ENCODE measurements at places on chromosomes 12 and 14. TPM values are rescaled to one million over a fixed set of nuclear protein-coding genes. Genes with fewer than 3 reads are reported as not detected.

- H3K4me1 ChIP-seq, result no peaks in the 10 kb centered on the region
- H3K4me3 ChIP-seq, result peak overlapping the region; percentile 97
- peaks cover 58% of the 10 kb centered on the region for H3K27me3 ChIP-seq
- DNase-seq, result peak; percentile 94
- H3K27ac ChIP-seq, result peak overlapping the region; percentile 19
These were observed 1.8 kb upstream of the LRFN5 start for GRCh38 chr14:41604721-41605531.

DNA sequence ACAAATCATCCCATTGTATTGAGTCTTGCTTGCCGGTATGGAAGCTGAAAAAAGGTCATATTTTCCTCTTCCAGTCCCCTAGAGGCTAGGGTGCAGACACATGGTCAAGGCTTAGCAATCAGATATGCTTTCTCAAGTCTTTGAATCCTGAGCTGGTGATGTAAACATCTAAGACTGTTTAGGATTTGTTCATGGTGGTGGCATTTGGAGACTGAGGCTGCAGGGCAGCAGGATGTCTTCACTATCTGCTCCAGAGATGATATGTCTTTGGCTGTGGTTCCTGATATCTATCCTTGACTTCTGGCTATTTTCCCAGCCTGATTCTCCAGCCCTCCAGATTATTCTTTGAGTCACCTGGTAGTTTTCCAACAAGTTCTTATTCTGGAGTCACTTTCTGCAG is 50.5 kb upstream of the DACT1 start:
- no peaks in the 10 kb centered on the region for H3K27me3 ChIP-seq
- no peaks in the 10 kb centered on the region for H3K36me3 ChIP-seq
- H3K4me1 ChIP-seq, result no peaks in the 10 kb centered on the region
- no peak for DNase-seq
- H3K4me3 ChIP-seq, result no peak overlapping the region
- no peak overlapping the region for H3K27ac ChIP-seq

DNA sequence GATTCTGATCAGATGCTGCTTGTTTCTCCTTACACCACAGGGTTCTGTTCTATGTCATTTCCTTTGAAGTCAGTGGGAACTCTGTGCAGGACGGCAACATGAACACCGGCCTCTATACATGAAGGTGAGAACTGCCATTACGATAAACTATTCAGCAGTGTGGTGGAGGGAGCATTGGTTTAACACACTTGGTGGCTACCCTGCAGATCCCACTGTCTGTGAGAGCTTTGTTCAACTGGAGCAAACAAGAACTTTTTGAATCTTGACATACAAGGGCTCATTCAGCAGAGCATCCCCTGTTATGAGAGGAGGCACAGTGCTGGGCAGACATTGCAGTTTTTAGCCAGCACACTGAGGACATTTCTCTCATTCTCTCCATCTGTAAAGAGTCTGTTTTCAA is 10.7 kb upstream of the FRS2 start:
- H3K27ac ChIP-seq, result no peak overlapping the region
- no peaks in the 10 kb centered on the region for H3K36me3 ChIP-seq
- no peak overlapping the region for H3K4me3 ChIP-seq
- no peaks in the 10 kb centered on the region for H3K4me1 ChIP-seq

DNA sequence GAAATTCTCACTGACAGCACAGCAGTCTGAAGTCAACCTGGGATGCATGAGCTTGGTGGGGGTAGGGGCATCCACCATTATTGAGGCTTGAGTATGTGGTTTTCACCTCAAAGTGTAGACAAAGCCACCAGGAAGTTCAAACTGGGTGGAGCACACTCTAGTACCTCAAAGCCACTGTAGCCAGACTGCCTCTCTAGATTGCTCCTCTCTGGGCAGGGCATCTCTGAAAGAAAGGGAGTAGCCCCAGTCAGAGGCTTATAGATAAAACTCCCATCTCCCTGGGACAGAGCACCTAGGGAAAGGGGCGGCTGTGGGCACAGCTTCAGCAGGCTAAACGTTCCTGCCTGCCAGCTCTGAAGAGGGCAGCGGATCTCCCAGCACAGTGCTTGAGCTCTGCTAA is 143.0 kb downstream of the KITLG start:
- no peak overlapping the region for H3K27ac ChIP-seq
- no peaks in the 10 kb centered on the region for H3K4me1 ChIP-seq
- H3K4me3 ChIP-seq, result no peak overlapping the region
- H3K36me3 ChIP-seq, result no peaks in the 10 kb centered on the region

- H3K27me3 ChIP-seq, result no peaks in the 10 kb centered on the region
- no peak overlapping the region for H3K4me3 ChIP-seq
- no peak overlapping the region for H3K27ac ChIP-seq
- H3K36me3 ChIP-seq, result no peaks in the 10 kb centered on the region
These were observed 60.8 kb downstream of the RASSF3 start for GRCh38 chr12:64670919-64671639.

GRCh38 chr12:3203713-3204112 is 126.5 kb downstream of the TSPAN9 start:
- H3K4me3 ChIP-seq, result no peak overlapping the region
- no peaks in the 10 kb centered on the region for H3K36me3 ChIP-seq

DNA sequence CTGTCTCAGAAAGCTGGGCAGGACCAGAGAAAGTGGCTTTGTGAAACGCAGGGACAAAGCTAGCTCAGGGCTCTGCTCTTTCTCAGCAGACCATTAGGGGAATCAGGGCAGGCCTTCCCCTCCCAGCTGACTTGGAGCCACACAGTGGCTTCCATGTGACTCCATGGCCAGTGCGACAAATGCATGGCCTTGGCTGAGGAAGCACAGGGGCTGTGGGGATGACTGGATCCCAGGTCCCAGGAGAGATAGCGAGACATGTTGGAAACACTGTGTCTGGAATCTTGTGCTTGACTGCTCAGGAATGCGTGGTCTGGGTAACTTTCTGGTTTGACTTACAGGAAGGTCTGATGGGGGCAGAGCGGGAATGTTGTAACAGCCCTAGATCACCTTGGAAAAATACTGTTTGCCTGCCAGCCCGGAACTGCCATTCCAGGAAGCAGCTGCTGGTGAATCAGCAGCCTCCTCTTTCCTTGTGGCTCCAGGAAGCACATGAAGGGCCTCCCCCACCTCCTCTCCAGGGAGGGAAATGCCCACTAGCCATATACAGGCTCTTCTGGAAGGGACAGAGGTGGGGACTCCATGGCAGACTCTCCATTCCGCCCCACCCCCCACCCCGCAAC is 133.5 kb upstream of the HIF1A start:
- DNase-seq, result peak; percentile 69
- H3K27me3 ChIP-seq, result no peaks in the 10 kb centered on the region
- peaks cover 13% of the 10 kb centered on the region for H3K4me1 ChIP-seq
- no peak overlapping the region for H3K27ac ChIP-seq
- H3K4me3 ChIP-seq, result no peak overlapping the region
- H3K36me3 ChIP-seq, result no peaks in the 10 kb centered on the region

DNA sequence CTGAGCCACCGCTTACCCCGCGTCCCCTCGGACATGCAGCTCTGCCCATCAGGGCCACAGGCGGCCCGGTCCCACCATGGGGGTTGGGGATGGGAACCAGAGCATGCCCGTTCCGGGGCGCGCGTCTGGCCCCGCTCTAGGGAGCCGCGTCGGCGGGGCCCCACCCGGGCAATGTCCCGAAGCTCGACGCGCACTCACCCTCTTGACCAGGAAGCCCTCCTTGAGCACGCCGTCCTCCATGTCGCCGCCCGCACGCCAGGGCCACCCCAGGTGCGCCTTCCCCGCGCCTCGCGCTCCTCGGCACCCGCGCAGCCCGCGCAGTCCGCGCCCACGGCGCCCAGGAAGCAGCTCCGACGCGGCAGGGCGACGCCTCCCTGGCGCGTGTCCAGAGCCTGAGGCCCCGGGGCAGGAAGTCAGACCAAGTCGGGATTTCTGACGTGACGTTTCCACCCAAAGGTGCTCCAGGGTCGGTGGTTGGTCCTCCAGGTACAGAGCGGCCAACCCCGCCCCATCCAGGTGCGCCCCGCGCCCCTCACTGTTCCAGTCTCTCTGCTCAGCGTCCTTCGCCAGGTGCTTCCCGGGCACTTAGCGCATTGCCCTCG is at the start of gene PLEK2:
PLEK2 (minus strand) TSS at position 346 of the 602 bp plus-strand sequence; CDS start at position 240, 106 bp downstream.
- no peaks in the 10 kb centered on the region for H3K27me3 ChIP-seq
- no peaks in the 10 kb centered on the region for H3K36me3 ChIP-seq
- H3K4me3 ChIP-seq, result no peak within 1 kb of the TSS
- H3K4me1 ChIP-seq, result no peaks in the 10 kb centered on the region

GRCh38 chr12:27233814-27234213 is 10.3 kb upstream of the STK38L start:
- no peak overlapping the region for H3K27ac ChIP-seq
- no peak overlapping the region for H3K4me3 ChIP-seq

GRCh38 chr12:94832780-94833681 is 170.5 kb downstream of the NDUFA12 start:
- H3K27me3 ChIP-seq, result no peaks in the 10 kb centered on the region
- DNase-seq, result peak; percentile 87
- no peak overlapping the region for H3K4me3 ChIP-seq
- peak overlapping the region; percentile 36 for H3K27ac ChIP-seq
- peaks cover 3% of the 10 kb centered on the region for H3K4me1 ChIP-seq

GRCh38 chr12:4985820-4986219 is 57.9 kb upstream of the KCNA5 start:
- H3K36me3 ChIP-seq, result no peaks in the 10 kb centered on the region
- H3K4me1 ChIP-seq, result no peaks in the 10 kb centered on the region
- H3K27me3 ChIP-seq, result peaks cover 79% of the 10 kb centered on the region

DNA sequence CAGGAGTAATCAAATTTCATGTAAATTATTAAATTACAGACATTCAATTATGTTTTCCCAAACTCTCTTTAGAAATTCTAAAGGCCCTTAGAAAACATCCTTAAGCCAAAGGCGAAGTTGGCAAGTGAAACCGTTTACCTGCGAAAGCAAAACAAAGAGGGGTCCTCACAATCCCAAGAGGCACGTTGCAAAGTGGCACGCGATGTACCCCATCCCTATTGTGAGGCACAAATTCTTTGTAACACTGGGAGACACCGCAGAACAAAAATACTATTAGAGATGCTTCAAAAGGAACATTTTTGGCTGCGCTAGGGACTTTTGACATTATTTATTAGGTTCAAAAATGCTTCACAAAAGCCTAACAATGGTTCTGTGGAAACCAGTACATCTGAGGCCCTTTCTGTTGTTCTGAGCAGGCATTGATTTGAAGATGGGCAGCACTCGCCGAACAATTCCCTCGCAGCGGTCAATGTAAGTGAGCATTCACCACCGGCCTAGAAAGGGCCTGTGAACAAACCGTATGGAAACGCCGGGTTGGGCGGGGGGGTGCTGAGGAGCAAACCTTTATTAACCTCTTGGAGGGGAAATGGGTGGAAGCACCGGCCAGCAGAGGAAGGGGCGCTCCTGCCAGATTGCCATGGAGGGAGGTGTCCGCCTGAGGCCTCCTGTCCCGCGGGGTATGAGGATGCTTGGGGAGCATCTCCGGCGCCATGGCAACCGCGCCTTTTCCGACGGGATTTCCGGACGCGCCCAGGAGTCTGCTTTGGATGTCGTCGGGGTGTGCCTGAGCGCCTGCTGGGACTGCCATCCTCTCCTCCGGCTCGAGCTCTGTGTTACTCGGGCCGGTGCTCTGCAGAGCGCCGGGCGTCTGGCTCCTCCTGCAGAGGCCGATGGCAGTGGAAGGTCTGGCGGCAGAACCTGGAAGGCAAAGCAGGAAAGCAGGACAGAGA is 193.9 kb downstream of the C12orf42 start:
- no peak overlapping the region for H3K4me3 ChIP-seq
- H3K27ac ChIP-seq, result peak overlapping the region; percentile 73
- no peaks in the 10 kb centered on the region for H3K36me3 ChIP-seq
- H3K27me3 ChIP-seq, result peaks cover 23% of the 10 kb centered on the region
- peak; percentile 92 for DNase-seq
- no peaks in the 10 kb centered on the region for H3K4me1 ChIP-seq

- no peak overlapping the region for H3K4me3 ChIP-seq
- no peak for DNase-seq
- H3K36me3 ChIP-seq, result peaks cover 18% of the 10 kb centered on the region
- H3K27ac ChIP-seq, result no peak overlapping the region
These were observed 91.2 kb downstream of the RFLNA start for GRCh38 chr12:124386059-124386458.

GRCh38 chr14:60204843-60205774 is 39.9 kb upstream of the DHRS7 start:
- H3K27me3 ChIP-seq, result no peaks in the 10 kb centered on the region
- no peak overlapping the region for H3K4me3 ChIP-seq
- no peak for DNase-seq
- no peak overlapping the region for H3K27ac ChIP-seq

DNA sequence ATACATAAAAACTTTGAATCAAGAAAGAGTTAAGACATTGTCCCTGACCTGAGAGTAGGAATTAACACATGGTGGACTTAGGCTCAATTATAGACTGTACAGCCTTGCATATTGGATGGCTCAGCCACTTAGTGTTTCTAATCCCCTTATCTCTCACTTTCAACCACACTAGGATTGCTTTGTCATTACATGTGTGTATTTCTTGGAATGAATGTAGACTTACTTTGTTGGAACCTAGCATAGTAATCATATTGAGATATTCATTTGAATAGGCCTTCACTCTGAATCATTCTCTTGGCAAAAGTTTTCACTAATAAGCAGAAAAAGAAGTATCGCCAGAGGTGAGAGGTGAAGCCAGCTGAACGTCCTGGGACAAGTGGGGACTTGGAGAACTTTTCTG is 1973.9 kb upstream of the FLRT2 start:
- no peaks in the 10 kb centered on the region for H3K4me1 ChIP-seq
- DNase-seq, result no peak
- H3K27ac ChIP-seq, result no peak overlapping the region
- H3K4me3 ChIP-seq, result no peak overlapping the region

- DNase-seq, result no peak
- peak overlapping the region; percentile 71 for H3K4me3 ChIP-seq
- no peaks in the 10 kb centered on the region for H3K27me3 ChIP-seq
- no peaks in the 10 kb centered on the region for H3K36me3 ChIP-seq
- no peak overlapping the region for H3K27ac ChIP-seq
These were observed 9.8 kb downstream of the BCL11B start for GRCh38 chr14:99261912-99262787.

DNA sequence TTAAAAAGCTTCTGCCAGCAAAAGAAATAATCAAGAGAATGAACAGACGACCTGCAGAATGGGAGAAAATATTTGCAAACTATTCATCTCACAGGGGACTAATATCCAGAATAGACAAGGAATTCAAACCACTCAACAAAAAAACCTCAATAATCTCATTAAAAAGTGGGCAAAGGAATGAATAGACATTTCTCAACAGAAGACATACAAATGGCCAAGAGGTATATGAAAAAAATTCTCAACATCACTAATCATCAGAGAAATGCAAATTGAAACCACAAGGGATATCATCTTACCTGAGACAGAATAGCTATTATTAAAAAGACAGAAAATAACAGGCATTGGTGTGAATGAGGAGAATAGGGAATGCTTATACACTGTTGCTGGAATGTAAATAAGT is 270.0 kb downstream of the DACT1 start:
- DNase-seq, result no peak
- H3K27ac ChIP-seq, result no peak overlapping the region
- no peaks in the 10 kb centered on the region for H3K27me3 ChIP-seq

- DNase-seq, result no peak
- H3K36me3 ChIP-seq, result no peaks in the 10 kb centered on the region
These were observed 8.7 kb downstream of the STAC3 start for GRCh38 chr12:57242329-57242690.

Gene RNU4-1
- 4,837 TPM for total RNA-seq

Gene IL22
- total RNA-seq, result not detected

Gene ERC1
- total RNA-seq, result 124 TPM

Gene EML5
- 2.1 TPM for total RNA-seq

Gene SLC2A13
- total RNA-seq, result 14.3 TPM

Gene FOXN4
- 0.20 TPM for total RNA-seq

All from endodermal cell (in vitro differentiated cells).